ENCODE measurements at places on chromosomes 12 and 14.

- DNase-seq: no peak
These were observed 3.1 kb downstream of the SAMD4A start for GRCh38 chr14:54570047-54570446.

DNA sequence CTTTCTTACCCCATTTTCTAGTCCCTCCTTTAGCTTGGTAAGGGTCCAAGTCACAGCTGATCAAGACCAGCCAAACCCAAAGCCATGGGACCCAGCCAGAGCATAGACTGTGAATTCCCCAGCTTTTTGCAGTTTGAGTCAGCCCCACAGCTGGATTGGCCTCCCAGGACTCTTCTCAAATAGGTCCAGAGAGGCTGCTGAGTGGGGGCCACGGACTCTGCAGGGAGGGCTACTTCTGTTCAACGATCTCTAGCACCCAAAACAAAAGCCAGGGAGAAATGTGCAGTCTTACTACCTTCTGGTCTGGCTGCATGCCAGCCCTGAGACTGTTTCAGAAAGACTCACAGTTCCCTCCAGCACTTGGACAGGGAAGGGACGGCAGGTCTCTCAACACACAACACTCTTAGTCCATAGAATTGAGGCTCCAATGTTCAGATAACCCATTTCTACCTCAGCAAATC lies 1.6 kb downstream of the VDR start:
- DNase-seq: peak; percentile 62

DNA sequence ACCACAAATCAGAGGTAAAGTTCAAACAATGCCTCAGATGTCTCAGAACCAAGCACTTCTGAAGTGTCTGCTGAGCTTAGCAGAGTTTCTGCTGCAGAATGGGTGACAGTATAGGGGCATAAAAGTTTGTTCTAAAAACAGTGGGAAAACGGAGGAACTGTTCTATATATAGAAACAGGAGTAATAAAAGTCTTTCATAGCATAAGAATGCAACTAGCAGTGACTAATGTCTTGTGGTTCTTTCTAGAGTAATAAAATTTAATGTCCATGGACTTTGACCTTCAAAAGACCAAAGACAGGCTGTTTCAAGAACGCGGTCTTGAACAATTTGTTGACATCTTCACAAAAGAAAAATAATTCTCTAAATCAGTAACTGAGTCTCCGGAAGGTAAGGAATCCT lies 107.5 kb upstream of the FAR2 start:
- DNase-seq: no peak

GRCh38 chr14:50935126-50936015 lies 8.9 kb downstream of the PYGL start:
- no peak for DNase-seq

DNA sequence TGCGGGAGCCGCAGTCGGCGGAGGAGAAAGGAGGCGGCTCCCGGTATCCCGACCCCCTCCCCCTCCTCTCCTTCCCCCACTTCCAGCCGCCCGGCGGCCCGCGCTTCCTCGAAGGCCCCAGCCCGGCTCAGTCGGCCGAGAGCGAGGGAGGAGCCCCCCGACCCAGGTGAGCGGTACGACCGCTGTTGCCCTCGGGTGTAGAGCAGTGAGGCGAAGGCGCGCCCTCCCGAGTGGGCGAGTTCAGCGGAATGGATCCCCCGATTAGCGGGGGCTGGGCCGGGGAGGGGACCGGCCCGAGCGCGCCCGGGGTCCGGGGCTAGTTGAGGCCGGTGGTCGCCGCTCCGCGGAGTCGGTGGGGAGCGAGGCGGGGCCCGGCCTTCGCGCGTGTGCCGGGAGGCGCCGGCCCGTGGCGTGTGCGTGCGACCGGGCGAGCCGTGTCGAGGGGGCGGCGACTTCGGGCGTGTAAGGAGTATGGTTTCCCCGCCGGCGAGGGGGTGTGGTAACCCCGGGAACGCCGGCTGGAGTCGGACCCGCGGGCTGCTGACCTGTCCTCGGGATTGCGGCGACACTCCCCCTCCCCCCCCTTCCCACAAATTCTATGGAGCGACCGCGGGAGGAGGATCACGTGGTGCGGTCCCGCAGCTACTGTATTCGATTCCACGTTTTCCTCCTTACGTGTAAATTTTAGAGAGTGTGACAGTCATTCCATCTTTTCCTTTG lies 501 bp downstream of the RIMKLB start:
- DNase-seq: peak; percentile 81

GRCh38 chr12:54029529-54030441 lies 1.5 kb downstream of the HOXC6 start:
- DNase-seq: no peak
